Hepatocyte (in vitro differentiated cells): ENCODE measurements at places on chromosomes 13 and 19. TPM values are rescaled to one million over a fixed set of nuclear protein-coding genes. Genes with fewer than 3 reads are reported as not detected.

- peak; percentile 25 for DNase-seq
Measured at GRCh38 chr19:17255150-17255621, 9.4 kb downstream of the USHBP1 start.

DNA sequence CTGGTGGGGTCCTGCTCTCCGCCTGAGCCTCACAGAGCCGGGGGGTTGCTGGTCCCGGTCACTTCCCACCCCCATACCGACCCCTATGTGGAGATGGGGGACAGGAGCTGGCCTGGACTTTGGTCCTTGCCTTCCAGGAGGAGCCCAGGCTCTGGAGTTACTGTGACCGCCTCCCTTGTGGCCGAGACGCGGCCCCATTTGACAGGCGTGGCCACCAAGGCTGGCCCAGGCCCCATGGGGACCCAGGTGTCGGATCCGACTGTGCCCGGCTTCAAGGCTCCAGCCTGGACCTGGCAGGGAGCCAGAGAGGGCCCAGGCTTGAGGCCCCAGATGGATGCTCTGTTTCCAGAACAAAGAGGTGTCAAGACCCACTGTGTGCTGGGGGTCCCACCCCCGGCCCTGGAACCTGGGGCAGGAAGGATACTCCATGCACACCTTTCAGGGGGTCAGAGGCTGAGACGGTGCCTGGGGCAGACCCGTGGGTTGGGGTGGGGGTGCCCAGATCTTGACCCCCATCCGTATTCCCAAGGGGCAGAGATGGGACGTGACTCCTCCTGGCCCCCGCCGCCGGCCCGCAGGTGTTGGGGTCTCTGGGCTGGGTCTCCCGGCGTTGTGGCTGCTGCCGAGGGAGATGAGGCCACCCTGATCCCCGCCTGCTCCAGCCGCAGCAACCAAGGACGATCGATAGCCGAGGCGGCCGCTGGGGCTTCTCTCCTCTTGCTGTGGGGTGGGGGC lies 47.8 kb upstream of the TCF3 start:
- DNase-seq = no peak

Gene CCL25
- 1.2 TPM in 1 of 2 replicates, not detected in the other for total RNA-seq

Gene CEACAM3
- not detected in 2 replicates for total RNA-seq

DNA sequence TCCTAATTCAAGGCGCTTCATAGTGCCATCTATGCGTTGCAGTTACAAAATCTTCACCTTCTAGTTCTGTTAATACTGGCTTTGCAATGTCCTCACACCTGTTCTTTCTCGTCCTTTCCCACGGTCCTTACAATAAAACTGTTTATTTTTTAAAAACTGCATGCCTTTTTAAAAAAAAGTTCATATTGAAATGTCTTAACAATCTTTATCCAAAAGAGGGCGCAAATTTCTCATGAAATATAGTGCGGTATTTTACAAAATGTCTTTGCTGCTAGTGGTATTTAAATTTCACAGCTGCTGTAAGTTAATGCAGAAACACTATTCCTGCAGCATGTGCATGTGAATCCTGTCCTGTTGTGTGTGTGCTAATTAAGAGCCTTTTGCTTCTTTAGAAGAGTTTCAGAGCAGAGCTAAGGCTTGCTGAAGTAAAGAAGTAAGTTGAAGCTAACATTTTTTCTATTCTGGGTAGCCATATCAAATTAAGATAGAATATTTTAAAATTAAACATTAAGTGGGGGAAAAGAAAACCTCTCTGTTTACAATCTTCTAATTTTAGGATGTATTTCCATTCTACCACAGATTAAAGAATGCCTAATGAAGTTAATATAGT lies 15.8 kb upstream of the CLDN10 start:
- DNase-seq = peak; percentile 43

GRCh38 chr13:51305271-51305967 lies 34.1 kb upstream of the SERPINE3 start:
- DNase-seq = no peak

GRCh38 chr19:1074544-1075283 lies 7.7 kb downstream of the ARHGAP45 start:
- no peak for DNase-seq

DNA sequence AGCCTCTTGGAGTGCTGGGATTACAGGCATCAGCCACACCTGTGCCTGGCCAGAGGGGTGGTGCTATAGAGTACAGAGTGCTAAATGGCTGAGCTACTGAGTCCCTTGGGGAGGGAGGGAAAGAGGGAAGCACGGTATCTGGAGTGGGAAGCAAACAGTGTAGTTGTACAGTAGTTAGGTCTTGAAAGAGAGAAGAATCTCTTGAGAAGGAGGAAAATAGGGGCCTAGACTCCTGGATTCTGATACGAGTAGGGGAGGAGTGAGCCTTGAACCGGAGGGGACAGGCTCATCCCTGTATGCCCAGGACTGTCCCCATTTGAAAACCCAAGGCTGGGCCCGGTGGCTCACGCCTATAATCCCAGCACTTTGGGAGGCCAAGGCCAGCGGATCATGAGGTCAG lies 5.1 kb downstream of the MYADM start:
- DNase-seq = no peak

DNA sequence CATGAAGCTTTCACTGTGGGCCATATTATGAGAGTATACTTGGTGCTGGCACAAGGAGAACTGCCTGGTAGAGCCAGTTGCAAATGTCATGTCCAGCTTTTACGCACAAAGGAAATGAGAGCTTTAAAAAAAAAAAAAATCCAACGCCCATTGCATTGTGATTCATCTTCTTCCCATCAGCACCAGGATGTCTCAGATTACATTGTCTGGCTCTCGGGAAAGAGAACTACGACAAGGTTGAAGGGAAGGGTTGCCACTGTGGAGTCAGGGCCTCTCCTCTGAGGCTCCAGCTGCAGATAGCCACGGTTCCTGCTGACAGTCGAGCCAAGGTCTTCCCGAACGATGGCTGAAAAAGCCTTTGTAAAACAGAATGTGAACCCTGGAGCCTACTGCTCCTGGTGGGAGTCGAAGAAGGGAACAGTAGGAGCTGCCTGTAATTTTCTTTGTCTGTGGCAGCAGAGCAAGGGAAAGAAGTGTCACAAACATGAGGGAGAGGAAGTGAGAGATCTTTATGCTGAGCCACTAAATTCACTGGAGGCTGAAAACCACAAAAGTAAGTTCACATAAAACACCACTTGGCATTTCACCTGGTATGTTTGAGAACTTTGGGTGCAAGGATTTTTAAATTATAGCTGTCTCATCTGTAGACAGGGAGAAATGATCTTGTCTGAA lies 704.7 kb downstream of the DIAPH3 start:
- DNase-seq = no peak

DNA sequence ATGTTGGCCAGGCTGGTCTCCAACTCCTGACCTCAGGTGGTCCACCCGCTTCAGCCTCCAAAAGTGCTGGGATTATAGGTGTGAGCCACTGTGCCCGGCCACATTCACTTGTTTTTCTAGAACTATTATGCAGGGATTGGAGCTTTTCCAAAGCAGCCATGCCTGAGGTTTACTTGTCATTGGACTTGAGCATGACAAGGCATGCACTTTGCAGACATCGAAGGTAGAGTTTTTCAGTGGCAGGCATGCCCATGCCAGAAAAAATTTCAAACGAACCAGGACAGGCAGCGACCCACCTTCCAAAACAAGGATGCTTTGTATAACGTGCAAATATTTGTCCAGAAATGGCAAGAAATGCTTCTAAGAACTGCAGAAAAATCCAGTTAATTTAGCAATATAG lies 17.7 kb downstream of the PNMA8A start:
- DNase-seq = no peak

DNA sequence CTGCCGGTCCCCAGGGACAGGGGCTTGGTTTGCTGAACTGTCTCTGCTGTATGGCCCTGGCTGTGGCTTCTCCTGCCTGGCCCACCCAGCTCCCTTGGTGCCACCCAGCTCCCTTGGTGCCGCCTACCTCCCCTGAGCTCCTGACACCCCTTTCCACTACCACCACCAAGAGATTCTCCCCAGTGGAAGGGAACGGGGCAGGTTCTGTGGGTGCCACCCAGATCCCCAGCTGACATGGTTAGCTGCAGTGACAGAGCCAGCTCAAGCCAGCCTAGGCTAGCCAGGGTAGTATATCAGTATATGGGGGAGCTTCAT lies 28.5 kb upstream of the POP4 start:
- no peak for DNase-seq

DNA sequence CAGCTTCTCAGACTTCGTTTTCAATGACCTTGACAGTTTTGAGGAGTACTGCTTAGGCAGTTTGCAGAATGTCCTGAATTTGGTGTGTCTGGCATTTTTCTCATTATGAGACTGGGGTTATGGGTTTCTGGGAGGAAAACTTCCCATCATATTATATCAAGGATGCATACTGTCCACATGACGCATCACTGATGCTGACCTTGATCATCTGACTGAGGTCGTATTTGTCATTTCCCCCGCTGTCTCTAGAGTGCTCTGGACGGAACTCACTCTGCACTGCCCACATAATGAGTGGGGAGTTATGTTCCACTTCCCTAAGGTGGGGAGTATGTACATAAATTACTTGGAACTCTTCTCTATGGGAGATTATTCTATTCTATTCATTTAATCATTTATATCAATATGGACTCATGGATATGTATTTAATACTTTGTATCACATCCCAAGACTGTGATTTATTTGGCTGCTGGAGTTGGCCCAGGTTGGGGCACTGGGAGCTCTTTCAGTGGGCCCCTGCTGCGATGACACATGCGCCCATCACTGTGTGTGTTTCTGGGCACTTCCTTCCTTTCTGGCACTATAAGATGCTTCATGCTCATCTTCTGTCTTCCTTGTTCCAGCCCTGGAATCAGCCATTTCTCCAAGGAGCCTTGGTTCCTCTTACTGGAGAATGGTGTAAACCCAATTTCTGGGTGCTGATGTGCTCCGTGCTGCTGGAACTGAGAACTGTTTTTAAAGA lies 138.6 kb downstream of the MIPEP start:
- DNase-seq = no peak

DNA sequence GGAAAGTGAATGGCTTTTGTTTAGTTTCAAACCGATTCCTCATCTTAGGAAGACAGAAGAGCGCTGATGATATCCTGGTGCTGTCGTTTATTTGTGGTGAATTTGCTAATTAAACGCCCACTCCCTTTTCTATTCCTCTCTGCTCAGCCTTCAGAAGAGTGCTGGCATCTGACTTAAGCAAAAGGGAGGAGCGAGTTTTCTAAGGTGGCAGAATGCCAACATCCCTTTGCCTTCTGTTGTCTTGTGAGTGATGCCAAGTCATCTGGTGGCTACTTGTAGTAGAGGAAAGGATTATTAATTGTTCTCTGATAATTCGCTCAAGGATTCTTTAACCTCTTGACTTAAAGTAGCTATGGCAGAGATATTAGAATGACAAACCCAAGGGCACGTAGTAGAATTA lies 68.1 kb downstream of the ERCC5 start:
- DNase-seq = no peak

Gene IZUMO1
- 0.40 and 0.57 TPM in 2 replicates for total RNA-seq

Gene ZSCAN1
- 0.33 and 1.2 TPM in 2 replicates for total RNA-seq

DNA sequence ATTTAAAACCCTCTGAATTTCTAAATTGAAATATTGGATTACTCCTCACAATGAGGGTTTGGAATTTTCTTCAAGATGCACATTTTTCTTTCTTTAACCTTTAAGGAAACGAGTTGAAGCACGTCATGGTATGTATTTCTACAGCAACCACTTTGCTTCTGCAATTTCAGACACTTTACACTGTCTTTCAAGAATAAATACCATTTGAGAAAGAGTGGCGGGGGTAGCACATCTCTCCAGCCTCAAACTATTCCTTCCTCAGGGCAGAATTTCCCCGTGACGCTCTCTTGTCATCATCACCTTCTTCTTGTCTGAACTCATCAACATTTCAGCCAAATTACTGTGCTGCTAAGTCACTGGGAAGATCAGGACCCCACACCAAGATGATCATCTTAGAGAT lies 1073.4 kb downstream of the EFNB2 start:
- DNase-seq = no peak
